ENCODE measurements at places on chromosomes 5 and 9.

GRCh38 chr5:168263121-168263520, 28.3 kb upstream of the WWC1 start:
- DNase-seq, result no peak

DNA sequence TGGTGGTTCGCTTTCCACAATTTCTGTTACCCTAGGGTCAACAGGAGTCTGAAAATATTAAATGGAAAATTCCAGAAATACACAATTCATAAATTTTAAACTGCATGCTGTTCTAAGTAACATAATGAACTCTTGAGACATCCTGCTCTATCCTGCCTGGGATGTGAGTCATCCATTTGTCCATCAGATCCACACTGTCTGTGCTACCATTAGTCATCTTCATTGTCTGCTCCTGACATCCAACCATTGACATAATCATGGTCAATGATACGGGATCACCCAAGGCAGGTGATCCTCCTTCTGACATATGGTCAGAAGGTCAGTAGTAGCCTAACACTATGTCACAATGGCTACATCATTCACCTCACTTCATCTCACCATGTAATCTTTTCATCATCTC, 276.7 kb upstream of the KIF2A start:
- no peak for DNase-seq

GRCh38 chr9:752201-752600, 89.3 kb upstream of the DMRT1 start:
- DNase-seq, result no peak

DNA sequence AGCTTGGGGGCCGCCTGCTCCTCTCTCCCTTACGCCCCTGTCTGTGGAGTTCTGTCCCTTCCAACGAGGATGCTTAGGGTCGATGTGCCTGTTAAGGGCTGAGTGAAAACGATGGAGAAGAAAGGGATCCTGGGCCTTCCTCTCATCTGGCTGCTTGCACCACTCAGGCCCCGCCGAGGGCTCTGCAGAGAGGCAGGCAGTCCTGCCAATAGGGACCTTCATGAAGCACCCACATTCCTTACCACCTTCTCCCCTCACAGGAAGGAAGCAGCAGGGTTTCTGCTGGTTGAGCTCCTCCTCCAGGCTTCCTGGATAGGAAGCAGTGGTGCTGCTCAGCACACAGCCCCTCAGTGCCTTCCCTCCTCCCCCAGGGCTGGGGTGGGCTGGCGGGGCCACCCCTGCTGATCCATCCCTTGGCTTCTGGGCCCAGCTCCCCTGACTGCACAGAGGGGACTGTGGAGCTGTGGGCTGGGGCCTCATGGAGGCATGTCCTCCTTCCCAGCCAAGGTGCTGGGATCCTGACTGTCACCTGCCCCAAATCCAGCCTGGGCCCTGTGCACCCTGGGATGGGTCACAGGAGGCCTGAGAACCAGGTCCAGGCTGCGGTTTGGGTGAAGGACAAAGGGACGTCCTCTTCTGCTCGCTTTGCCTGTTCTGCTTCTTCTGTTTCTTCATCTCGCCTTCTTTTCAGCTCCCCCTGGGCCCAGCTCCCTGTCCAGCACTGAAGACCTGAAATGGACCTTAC, 50.5 kb downstream of the AHRR start:
- DNase-seq, result no peak

DNA sequence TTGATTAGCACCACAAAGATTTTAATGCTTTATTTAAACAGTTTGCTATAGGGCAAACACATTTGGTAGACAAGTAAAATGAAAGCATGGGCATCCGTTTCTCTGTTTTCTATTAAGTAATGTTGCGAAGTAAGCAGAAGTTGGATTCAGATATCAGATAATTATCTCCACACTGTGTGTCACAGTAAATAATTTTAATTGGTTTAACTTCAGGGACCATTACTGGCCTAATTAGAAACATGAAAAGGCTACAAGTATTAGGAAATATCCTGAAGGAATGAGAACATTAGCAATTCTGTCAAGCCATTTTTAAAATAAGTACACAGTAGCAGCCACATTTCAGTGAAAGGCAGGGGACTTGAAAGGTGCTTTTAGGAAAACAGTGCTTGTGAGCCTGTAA, 975.4 kb downstream of the NR2F1-AS1 start:
- no peak for DNase-seq
